Stimulated activated CD4-positive, alpha-beta T cell treated with anti-CD3 and anti-CD28 coated beads, Interleukin-4, amount 100 ng/mL, for 4 hours (primary cell): ENCODE measurements at places on chromosomes 4 and X.

DNA sequence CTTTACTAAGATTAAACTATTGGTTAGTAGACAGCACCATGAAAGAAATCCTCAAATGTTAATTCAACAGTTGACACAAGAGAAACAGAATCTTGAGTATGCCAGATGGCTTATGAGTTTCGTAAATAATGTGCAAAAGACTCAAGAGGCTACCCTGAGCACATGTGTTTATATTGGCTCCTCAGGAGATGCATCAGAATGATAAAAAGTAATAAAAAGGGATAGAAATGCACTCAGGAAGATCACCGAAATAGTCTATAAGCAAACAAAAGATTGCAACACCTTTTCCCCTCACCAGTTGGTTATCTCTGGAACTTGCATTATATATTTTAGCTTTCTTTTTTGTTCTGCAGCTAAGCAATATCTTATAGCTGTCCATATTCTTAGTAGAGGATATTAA, 84.4 kb downstream of the SCFD2 start:
- no peak for DNase-seq

DNA sequence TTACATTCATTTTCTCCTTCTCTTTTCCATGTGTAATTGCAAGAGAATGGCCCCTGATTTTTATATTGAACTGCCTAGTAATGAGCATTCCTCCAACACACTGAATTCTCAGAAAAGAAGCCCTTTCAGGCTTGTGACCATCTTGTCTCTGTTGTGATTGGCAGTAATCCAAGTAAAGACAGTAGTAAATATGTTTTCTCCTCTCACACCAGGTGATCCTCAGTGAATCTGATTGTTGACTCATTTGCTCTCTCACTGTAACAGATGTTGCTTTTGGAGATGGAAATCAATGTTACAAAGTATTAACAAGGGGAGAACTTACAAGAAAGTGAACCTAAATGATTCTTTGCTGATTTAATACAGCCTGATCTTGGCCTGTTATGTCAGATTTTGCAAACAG, 271.0 kb downstream of the AFF2 start:
- no peak for DNase-seq

DNA sequence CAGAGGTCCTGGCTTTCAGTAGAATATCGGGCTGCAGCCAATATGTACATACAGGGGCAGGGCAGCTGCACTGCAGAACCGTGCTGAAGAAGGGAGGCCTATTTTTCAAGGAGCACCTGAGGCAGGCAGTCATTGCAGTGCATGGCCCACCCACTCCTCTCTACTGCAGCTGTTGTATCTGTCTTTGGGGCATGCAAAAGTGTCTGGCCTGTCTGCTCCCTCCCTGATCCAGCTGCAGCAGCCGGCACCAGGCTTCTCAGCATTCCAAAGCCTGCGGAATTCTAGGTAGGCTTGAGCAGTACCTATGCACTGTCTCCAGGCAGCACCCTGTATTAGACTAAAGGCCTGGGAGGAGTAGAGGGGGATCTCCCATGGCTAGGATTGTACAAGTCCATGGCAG, 415.2 kb upstream of the MAGEB16 start:
- no peak for DNase-seq

DNA sequence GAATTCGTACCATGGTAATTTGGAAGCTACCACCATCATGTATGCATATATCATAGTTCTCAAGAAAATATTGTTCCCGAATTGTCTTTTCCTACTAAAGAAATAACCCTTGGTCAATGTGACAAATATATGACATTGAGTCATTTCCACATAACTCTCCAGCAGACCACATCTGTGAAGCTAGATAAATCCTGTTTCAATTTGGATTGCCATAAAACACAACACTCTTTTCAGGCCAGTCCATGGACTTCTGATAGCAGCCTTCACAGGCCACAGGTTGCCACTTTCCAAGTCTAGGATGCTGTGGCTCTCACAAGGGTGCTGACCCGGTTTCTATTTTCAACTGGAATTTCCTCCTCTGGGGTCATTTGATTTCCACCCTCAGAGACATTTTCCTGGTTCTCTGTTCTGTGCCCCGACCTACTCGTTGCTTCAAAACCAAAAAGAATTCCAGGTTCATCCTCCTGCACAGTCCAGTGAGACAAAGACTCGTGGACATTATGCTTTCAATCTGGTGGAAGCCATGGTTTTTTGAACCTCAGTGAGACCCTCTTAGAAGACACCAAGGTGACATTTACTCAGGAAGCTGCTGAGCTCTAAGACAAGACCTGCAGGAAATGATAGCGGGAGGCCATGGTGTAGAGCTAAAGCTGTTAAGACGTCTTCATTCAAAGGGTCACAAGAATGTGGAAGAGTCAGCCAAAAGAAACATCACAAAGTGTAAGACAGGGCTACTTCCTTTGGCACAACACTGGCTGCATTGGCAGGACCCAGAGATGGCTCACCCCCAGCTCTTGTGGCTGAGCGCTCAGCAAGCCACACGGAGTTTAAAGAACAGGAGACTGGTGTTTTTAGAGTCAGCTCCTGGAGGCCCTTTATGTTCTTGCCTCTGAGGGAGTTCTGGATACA, 119.8 kb downstream of the AMELX start:
- DNase-seq: no peak

GRCh38 chr4:6539009-6539764, 35.8 kb upstream of the MAN2B2 start:
- no peak for DNase-seq

DNA sequence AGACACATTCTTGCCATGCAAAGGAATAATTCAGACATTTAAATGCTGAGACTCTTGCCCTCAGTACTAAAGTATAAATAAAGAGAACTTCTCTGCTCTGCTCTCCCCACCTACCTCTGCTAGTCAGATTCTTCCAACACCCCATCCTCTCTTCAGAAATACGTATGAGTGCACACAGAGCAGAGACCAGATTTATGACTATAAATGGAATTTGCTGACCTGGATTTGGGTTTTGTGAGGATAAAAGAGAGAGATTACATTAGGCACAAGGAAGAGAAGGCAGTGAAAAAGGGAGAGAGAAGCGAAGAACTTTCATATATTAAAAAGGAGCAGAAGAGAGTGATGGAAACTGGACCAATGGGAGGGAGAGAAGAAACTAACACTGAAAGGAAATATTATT, 87.6 kb upstream of the EXOC1L start:
- no peak for DNase-seq

DNA sequence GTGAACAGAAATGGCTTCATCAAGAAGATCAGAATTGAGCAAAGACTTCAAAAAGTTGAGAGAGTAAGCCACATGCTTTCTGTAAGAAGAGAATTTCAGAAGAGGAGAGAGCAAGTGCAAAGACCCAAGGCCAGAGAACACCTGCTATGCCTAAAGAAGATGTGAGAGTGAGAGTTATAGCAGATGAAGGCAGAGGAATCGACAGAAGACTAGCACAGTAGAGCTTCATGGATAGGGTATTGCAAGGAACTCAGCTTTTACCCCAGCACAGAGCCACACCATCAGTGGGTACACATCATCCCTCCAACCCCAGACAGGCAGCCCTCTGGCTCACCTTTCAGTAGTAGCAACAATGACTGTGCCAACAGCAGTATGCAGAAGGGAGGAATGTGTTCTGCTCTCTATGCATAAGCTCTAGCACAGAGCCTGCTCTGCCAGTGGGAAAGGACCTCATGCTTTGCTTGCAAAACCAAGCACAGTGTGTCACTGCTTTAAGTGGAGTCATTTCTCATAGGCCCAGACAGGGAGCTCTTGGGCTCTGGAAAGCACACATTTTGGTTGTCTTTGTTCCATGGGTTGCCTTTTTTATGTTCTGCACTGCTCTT, 318.6 kb downstream of the NAF1 start:
- no peak for DNase-seq

- DNase-seq: no peak
Measured at GRCh38 chr4:109094056-109094455, 208.4 kb downstream of the COL25A1 start.

GRCh38 chr4:107562316-107562715, 157.7 kb downstream of the PAPSS1 start:
- no peak for DNase-seq

DNA sequence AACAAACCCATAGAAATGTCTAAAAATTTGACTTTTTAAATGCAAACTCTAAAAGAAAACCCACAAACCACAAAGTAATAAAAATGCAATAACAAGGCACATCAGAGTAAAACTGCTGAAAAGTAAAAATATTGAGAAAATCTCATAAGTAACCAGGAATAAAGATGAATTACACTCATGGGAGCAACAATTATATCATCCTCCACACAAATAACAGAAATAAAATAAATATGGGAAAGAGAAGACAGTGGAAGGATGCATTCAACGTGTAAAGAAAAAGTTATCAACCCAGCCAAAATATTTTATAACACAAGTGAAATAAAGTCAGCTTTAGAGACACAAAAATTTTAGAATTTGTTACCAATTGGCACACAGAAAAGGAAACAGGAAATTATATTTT, 1420.2 kb downstream of the PCDH18 start:
- DNase-seq: no peak

- DNase-seq: no peak
Measured at GRCh38 chrX:40298572-40299479, 201.1 kb upstream of the BCOR start.

DNA sequence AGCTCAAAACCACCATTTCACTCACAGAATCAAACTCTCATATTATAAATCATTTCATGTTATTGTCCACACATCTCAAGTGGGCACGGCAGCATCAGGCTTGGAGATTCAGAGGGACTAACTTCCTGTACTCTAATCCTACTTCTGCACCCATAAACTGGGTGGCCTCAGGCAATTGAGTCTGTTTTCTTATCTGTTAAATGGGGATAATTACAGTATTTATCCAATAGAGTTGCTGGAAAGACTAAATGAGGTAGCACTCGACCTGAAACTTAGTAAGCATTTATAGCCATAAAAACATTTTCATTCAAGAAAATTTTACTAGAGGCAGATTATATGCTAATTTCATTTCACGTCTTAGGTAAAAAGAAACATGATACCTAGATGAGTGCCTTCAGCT, 13.0 kb downstream of the TBC1D1 start:
- DNase-seq: no peak

DNA sequence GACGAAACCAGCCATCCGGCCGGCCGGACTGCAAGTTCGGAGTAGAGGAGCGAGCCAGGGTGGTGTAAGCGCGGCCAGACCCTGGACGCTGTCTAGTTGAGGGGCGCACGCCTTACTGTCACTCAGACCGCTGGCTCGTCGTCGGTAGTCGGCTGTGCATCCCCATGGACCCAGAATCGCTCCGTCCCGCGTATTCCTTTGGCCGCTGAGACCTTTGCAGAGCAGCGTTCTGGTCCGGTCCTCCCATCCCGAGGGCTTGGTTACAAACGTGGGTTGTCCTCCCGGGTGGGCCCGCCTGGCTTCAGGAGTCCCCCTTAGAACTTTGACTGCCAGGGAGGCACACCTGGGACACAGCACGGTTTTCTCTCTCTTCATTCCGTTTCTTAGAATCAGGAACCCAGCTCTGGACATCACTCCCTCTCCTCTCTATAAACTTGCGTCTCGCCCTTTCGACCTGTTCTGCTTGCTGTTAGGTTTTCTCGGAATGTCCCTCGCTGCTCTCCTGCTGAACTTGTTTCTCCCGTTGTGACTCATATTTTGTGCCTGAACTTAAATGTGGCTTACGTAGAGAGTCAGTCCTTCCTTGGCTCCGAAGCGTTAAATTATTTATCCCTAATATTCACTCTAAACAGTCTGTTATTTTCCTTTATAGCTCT, 672 bp downstream of the PGM2 start:
- DNase-seq: peak; percentile 10

GRCh38 chr4:27775156-27775555, 914.5 kb downstream of the STIM2 start:
- DNase-seq: no peak
